CD4-positive, alpha-beta T cell treated with Interleukin-4 for 1 hour (primary cell): ENCODE measurements at places on chromosomes 5 and 9.

DNA sequence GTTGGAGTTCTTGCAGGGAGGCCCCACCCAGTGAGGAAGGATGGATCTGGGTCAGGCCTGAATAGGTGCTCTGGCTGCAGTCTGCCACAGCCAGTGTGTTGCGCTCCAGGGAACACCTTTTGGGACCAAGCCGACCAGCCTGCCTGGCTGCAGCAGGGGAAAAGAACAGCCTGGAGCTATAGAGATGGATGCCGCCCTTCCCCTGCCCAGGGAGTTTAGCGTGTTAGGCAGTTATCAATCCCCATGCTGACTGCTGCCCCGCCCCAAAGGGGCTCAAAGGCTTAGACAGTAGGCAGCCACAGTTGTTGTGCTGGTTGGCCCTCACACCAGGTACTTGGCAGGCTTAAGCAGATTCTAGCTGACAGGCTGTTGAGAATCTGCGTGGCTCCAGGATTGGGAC, 153.4 kb upstream of the ADAMTS19 start:
- no peak for DNase-seq

GRCh38 chr9:95139126-95139525, 178.4 kb downstream of the FANCC start:
- no peak for DNase-seq

DNA sequence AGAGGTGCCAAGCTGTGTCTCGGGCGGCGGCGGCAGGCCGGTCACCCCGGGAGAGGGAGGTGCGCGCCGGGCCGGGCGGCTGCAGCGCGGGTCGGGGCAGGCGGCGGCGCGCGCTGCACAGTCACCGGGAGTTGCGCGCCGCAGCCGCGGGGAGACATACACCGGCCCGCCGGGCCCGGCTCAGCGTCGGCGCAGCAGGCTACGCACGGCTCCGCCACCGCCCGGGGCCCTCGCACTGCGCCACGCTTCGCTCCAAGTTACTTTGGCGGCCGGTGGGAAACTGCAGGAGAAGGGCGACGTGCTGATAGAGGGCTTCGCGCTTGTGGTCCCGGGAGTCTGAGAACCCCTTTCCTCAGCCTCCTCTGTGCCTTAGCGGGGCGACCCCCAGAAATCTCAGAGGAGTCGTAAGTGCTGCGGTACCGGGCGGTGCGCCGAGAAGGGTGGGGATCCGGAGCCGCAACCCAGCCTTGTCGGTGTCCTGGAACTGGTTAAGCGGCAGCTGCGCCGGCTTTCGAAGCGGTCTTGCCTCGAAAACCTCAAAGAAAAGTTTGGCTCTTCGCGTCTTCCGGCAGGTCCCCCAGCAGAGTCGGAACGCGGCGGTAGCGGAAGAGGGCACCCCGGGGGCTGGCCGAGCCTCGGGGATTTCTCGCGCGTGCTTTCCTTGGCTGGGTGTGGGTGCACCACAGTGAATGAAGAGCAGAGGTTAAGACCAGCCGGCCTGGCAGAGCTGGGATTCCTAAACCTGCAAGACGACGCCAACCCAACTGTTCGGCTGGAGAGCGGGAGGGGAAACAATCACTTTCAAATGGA, at the start of gene EFNA5:
EFNA5 (minus strand) TSS at position 6 of the 810 bp plus-strand sequence.
- no peak for DNase-seq

DNA sequence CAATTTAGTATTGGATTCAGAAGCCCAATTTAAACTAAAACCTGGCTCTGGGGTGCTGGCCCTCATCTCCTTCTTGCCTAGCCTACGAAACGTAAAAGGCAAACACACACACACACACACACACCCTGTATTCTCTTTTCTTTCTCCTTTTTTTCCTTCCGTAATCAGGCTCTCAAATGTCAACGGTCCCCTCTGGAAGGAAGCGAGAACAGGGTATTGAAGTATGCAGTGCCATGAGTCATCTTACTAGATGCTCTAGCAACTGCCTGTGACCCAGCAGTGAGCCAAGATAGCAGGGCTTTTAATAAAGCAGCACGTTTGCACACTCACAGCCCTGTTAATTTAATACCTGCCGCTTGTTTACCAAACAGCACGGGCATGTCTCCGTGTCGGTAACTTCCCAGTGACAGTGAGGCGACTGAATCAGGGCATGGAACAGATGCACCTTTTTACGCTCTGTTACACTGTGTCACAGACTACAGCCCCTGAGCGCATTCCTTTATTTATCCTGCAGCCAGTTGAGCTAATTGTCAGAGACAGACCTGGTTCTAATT, 243.8 kb downstream of the BNC2 start:
- no peak for DNase-seq

DNA sequence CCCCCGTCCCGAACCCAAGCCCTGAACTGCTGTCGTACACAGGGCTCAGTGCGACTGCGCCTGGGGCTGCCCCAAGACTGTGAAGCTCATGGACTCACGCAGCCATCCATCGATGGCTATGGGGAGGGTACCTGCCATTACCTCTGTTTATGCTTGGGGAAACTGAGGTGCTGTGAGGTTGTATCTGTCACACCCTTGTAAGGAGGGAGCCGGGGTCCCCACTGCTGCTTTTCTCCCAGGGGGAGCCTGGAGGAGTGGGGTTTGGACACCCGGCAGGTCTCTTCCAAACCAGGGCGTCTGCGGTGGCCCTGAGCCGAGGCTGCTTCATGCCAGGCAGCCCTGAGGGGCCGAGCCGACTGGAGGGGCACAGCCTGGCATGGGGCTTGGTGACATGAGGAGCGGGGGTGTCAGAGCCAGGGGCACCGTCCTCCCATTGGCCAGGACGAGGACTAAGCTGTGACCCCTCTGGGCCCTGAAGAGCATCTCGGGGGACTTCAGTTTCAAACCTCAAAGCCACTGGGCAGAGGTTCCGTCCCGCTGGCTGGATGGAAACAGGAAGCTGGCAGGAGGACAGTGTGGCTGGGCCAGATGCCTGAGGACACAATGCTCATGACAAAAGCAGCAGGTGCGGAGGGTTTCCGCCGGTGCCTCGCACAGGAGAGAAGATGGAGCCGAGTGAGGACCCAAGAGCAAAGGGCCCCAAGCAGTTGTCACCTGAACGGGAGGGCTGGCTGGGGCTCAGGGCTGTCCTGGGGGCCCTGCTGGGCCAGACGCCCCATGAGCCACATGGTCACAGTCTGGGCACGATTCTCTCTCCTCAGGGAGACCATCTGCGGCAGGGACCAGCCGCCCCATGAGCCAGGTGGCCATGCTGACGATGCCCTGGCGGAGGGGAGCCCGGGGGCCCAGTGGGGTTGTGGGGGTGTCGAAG, 54.4 kb upstream of the EXOC3 start:
- no peak for DNase-seq
